ENCODE measurements at places on chromosomes 1 and 21.
A peak's percentile ranks its signal among the peaks of the same experiment; 100 is the strongest.

DNA sequence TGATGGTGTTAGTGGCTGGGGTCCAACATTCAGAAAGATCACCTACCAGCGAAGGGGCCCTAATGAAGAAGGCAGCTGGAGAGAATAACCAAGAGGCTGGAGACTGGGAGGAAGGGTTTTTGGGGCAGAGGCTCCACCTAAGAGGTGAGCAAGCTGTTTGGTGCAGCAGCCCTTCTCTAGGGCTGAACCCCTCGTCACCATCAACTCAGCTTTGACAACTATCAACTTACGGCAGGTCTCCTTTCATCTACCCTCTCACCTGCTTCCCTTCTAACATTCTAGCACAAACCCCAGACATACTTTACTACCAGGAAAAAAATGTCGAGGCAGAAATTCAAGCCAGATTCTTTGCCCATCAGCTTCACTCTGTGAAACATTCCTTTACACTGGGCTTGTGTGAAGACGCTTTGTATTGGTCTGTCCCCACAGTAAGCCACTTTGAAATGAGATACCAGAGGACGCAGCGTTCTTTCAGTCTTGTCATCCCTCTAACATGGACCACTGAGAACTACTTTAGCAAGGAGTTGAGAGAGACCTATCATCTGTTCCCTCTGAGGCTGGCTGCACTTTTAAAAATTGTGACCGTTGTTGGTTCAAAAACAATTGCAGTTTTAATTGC lies 84.6 kb downstream of the RAVER2 start:
- DNase-seq = no peak

GRCh38 chr1:19828546-19828945 lies 13.5 kb upstream of the RNF186 start:
- no peak for DNase-seq

GRCh38 chr1:19563324-19564097 lies 78.2 kb upstream of the CAPZB start:
- no peak for DNase-seq

DNA sequence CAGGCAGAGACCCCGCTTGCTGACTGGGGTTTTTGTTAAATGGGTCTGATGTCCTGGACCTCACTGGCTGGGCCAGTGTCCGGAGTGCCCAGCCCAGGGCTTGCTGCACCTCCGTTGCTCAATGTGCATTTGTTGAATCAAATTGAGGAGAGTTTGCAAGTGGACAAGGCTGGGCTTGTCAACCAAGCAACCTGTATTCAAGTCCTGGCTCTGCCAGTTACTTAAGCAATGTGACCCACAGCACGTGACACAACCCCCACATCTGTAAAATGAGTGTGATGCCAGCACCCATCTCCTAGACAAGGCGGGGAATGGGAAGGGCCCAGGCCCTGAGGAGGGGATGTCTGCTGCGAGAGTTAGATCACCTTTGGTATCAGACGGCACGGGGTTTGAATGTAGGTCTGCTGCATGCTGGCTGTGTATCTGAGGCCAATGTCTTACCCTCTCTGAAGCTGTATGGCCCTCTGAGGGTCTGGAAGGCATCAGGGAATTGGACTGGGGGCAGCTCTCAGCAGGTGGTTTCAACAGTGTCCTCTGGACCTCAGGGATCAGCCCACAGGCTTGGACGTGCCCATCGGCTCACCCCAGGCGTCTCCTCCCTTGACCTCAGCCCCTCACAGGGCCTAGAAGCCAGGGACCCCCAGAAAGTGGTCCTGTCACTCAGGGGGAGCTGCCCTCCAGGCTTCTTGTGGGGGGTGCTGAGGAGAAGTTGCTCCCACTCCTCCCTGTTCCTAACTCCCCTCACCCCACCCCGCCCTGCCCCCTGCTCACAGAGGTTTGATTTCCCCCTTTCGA lies 51.0 kb upstream of the RUNX3 start:
- DNase-seq = no peak

DNA sequence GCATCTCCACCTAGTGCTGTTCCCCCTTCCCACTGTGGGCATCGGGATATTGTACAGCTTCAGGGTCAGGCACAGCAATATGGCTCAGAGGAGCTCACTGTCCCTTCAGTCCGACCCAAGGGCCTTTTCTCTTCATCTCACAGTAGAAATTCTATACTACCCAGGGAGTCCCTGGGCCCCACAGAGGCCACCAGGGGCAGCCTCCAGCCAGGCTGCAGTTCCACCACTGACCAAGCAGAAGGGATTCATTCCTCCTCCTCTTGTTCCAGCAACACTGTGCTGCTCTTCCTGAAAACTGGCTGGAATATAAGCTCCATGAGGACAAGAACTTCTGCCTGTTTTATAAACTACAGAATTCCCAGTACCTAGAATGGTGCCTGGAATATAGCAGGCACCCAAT lies 70.5 kb downstream of the CD34 start:
- DNase-seq = no peak

- DNase-seq = no peak
Measured at GRCh38 chr1:72567521-72567920, 285.2 kb upstream of the NEGR1 start.

DNA sequence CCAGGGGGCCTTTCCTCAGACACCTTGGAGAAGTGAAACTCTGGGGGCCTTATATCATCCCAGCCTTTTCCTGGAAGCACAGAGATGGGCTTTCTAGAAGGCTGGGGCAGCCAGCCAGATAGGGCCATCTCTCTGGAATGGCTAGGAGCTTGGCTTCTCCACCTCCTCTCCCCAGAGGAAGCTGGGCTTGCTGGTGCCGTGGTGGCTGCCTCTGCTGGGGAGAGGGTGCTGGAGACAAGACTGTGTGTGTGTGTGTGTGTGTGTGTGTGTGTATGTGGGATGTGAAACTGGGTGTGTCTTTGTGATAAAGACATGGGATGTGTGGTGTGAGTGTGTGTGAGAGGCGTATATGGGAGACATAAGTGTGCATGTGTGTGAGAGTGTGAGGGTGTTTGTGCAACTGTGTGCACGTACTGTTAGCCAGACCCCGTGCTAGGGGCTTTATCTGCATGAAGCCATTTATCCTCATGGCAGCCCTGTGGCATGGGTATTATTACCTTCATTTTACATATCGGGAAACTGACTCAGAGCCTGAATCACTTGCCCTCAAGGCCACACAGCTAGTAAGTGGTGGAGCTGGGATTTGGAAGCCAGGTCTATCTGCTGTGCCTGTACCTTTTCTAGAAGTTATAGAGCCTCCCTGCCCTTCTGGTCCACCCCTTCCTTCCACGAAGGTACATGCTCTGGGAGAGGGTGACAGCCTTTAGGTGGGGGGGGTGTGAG lies 44.2 kb downstream of the PTPRU start:
- DNase-seq = no peak

DNA sequence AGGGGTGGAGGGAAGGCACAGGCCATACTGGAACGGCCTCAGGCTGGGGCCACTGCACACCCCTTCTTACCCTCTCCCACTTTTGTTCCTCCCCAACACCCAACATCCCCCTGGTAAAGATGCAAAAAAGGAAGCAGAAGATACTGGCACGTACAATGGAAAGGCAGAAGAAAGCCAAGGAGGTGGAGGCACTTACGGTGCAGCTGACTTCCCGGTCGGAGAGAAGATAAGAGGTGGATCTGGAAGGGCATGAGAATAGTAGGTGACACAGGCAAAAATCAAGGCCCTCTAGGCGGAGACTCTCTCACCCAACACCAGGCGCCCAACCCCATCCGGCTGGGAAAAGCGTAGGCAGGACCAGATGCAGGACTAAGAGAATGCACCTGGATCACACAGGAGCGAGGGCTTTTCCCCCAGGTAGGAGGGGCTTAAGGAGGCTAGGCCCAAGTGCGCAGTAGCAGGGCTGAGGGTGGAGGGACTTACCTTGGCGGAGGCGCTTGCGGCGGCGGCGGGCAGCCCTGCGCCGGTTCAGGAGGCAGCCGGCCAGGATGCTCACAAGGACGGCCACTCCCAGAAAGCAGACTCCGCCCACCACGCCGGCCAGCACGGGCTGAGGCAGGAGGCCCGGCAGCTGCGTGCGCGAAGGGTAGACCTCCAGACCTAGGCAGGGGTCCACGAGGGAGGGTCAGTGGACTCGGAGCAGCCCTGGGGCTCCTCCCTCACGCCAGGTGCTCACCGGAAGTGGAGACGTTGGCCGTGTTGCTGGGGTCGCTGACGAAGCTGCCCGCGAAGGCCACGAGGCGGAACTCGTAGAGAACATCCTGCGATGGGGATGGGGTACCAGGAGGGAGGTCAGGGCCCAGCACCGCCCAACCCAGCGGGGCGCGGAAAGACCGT lies 4.1 kb upstream of the TAGLN2 start:
- DNase-seq = no peak

- DNase-seq = peak; percentile 73
Measured at GRCh38 chr1:108644984-108645383, 15.9 kb downstream of the HENMT1 start.

DNA sequence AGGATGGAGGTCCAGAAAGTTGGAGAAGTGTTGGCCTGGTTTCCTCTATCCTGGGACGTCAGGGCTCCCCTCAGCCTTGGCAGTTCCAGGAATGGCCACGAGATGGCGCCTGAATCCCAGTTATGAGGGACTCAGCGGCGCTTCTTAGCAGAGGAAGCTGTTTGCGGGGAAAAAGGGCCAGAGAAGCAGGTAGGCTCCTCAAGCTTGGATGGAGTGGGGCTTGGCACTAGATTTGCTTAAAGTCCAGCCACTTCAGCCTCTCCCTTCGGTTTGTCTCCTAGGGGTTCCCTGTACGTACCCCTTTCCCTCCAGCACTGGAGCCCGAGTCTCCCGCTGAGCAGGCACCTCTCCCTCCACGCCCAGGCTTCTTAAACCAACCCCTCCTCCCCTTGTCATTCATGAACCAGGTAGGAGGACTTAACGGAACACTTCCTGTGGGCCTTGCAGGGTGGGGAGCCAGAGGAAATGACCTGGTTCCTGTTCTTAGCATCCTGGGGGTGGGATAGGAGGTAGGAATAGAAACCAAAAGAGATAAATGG lies 32.0 kb upstream of the TENT5B start:
- DNase-seq = peak; percentile 87

GRCh38 chr1:238141353-238141752 lies 250.6 kb upstream of the ZP4 start:
- DNase-seq = no peak

- DNase-seq = no peak
Measured at GRCh38 chr1:154568157-154568815, 708 bp downstream of the CHRNB2 start.

- no peak for DNase-seq
Measured at GRCh38 chr1:26189751-26190275, 589 bp upstream of the CATSPER4 start.

GRCh38 chr1:220696226-220696862 lies 6.2 kb downstream of the C1orf115 start:
- no peak for DNase-seq

- no peak for DNase-seq
Measured at GRCh38 chr1:230108580-230108979, 41.5 kb downstream of the GALNT2 start.

DNA sequence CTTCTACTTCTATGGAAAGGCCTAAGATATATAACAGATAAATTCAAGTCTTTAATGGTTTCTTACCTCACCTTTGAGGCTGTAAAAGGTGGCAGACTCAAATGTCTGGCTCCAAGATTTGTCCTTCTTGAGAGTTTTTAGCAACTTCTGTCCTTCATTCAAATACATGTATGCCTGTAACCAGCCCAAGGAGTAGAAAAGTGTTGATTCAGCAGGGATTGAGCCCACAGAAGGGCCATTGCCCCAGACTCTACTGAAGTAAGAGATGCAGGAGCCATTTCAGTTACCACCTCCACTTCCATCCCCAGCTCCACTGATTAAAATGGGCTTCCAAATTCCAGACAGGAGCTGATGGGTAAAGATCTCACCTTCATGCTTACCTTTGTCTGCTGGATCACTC lies 80.0 kb downstream of the ADCY10 start:
- no peak for DNase-seq

DNA sequence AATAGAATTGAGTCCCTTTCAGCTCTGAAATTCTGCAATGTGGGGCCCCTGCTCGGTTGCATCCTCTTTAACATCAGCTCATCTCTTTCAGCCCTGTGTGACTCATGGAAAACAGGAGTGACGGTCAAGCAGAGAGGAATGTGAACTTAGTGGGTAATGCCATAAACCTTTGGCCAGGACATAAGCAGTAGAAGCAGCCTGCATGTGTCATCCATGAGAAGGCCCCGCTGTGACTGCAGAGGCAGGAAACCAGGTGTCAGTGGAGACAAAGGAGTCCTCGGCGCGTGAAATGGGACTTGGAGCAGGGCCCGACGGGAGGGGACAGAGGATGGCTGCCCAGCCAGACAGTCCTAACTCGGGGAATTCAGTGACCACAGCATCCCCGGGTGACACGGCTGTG lies 21.1 kb upstream of the EPHB2 start:
- no peak for DNase-seq

DNA sequence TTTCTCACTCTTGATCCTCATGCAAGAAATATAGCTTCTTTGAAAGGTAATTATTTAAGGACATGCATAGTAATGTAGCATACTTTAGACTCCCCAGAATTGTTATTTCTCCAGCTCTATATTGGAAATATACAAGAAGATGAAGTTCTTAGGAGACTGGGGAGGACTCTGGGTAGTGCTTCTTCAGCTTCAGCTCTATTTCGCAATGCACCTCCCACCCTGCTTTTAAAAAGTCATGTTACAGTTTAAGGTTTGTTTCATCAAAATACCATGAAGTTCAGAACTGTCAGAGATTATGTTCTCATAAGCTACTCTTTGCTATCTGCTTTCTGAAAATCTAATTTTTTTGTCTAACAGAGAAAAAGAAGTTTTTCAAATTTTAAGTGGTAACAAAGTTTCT lies 586.2 kb upstream of the ADGRL4 start:
- no peak for DNase-seq

DNA sequence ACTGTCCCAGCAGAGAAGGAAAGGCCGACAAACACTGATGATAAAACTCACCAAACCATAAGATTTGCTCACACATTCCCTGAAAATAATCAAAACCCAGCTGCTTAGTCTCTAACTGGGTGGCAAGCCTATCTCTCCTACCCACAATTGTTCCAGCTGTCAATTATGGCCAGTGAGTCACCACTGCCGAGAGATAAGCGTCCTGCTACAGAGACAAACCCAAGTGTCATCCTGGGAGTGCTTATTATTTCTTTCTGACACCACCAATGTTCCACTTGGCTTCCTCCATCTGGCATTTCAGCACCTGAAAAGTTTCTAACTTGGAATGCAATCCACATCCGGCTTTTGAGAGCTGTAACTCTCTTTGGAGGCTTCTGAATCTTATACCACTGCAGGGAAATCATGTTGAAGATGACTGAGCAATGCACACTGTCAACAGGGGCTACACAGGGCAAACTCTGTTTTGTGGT lies 51.5 kb upstream of the VAV3 start:
- DNase-seq = no peak

GRCh38 chr21:36830100-36830499 lies 131.2 kb downstream of the SIM2 start:
- DNase-seq = no peak

DNA sequence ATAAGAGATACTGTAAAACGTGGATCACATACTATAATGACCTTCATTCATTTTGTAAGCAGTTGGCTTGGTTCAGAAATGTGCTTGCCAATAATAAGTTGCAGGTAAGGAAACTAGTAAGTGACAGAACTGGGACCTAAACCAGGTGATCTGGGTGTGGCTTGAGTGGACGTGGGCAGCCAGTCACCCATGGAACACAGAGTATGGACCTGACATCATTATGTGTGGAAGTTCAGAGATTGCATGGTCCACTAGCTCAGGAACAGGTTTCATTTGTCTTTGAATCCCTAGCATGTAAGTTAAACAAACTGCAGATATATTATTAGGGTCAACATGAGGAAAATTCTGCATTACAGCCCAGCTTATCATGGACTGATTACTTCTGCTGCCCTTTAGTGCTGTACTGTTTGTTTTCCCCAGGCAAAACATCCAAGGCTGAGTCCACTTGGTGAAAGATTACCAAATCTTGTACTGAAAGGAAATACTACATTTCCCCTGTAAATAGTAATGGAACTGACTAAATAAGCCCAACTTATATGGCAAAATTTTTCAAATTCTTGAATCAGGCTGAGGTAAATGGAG lies 327.3 kb upstream of the SGIP1 start:
- no peak for DNase-seq

All from CD4-positive, alpha-beta T cell treated with Interleukin-10 for 1 hour (primary cell).